ENCODE measurements at places on chromosomes 12 and 14.

- no peak for DNase-seq
Measured at GRCh38 chr12:29552994-29553748, 55.7 kb upstream of the OVCH1 start.

DNA sequence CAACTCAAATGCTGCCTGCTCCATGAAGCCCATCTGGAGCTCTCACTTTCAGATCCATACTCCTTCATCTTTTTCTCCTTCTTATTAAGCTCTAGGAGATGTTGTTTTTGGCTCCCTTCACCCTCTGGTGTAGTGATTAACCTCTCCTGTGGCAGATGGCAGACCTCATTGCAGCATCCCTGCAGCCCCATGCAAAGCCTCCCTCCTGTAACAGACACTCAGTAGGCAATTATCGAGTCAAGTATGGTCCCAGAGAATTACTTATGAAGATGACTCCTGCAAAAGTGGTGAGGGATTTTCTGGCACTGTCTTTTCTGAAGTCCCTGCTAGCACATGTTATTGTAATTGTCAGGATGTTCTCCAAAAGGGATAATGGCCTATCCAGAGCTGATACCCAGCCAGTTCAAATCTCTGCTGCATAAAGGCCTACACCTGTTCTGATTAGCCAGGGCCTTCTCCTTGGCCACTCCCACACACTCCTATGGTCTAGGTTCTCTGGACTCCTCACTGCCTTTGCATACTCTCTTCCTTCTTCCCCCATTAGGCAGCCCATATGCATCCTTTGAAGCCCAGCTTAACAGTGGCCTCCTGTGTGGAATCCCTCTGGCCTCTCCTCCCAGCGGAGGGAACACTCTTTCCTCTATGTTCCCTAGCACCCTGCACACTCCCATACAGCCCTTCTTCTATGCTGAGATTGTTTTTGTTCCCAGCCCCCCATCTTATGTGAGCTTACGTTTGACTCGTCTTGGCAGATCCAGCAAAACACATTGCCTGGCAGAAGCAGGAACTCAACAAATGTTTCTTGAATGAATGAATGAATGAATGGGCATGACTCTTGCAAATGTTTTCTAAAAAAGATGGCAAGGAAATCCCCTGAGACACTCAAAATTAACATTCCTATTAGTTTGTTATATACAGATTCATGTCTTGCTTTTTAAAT lies 43.9 kb upstream of the MDM1 start:
- no peak for DNase-seq

DNA sequence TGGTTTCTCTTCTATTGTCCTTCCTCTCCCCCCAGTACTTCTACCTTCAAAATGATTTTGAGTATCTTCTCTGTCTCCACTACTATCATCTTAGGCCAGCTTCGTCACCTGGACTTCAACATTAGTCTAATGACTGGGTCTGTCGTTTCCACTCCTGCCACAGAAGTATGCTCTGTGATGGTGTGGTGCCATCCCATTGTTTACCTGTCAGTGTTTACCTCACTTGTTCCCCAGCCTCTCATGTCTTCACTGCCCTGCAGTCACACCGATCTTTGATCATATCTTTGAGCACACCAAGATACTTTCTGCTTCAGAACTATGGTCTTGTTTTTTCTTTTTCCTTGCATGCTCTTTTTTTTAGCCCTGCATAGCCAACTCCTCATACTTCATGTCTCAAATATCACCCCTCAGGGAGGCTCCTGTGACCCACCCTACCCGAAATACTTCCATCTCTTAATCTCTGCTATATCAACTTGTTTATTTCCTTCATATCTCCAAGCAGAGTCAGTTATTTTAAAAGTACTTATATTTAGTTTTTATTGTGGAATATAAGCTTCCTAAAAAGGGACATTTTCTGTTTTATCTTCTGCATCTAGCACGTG lies 60.4 kb downstream of the ANO6 start:
- no peak for DNase-seq

DNA sequence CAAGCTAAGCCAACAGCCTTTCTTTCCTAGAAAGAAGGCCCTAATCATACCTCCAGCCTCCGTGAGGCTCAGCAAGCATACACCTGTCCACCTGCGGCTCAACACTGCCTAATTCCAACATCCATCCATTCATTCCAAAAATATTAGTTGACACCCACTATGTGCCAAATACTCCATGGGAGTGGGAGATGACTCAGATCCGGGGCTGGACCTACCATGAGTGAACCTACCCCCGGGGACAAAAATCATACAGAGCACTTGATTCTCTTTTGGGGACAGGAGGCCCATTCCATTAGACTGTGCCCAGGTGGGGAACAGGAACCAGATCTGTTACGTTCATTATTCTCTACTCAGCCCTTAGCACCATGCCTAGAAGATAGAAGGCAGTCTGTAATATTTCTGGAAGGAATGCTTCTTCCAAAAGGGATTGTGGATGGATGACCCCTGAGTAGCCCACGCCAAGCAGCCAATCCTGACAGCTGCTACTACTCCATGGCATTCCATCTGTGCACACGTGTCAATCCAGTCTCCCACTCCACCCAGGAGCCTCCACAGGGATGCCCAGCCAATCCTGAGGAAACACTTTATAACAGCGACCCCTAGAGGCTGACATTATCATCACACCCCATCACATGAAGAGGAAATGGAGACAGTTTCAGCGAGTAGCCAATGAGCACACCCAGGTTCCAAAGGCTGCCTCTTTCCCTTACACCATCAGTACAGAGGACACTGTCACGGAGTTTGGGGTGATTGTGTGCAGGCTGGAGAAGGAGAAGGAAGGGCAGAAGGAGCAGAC lies 170.7 kb downstream of the ESRRB start:
- no peak for DNase-seq

- no peak for DNase-seq
Measured at GRCh38 chr14:99667821-99668220, 16.3 kb upstream of the CYP46A1 start.

DNA sequence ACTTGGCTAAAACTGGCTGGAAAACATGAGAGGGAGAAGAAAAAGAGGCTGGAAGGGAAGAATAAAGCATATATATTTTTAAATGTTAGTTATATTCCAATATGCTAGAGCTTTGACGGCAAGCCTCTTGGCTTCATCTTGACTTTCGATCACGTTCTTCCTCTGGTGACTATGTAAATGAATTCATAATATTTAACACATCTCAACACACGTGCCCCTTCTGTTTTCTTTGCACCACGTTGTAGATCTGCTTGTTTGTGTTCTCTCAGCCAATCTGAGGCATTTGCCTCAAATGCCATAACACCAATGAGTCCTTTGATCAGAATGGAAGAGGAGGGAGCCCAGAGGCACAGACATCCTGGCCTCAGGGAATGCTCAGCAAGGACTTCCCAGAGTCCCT lies 45.4 kb upstream of the TRIM9 start:
- DNase-seq = no peak

- peak; percentile 66 for DNase-seq
Measured at GRCh38 chr12:52082988-52083637, 3.6 kb downstream of the SMIM41 start.

GRCh38 chr12:121145221-121145620 lies 12.5 kb downstream of the P2RX7 start:
- DNase-seq = peak; percentile 29

GRCh38 chr12:25584596-25584995 lies 31.5 kb upstream of the LMNTD1 start:
- no peak for DNase-seq

DNA sequence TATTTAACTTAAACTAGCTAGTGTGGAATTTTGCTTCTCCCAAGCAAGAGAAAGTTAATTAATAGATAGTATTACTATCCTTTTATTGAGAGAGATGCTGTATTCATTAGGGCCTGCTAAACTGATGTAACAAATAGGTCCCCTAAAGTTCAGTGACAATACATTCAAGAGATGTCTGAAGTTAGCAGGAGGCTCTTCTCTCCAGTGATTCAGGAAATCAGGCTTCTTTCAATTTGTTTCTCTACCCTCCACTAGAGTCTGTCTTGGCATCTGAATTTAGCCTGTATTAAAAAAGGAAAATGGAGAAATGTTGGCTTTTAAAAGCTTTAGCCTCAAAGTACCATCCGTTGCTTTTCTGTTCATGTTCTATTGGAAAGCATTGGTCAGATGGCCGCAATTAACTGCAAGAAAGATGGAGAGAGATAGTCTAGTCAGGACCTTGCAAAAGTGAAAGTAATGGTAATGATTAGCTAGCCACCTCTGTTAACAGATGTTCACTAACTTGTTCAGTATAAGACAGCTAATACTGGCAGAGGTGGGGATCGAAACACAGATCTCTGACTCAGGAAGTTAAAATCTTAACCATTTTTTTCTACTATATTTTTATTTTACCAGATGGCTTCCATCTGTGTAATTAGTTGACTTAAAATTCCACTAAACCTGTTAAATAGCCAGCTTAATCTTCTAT lies 786.8 kb downstream of the TMTC2 start:
- DNase-seq = no peak

- DNase-seq = no peak
Measured at GRCh38 chr14:31068235-31068634, 42.1 kb upstream of the STRN3 start.

- DNase-seq = no peak
Measured at GRCh38 chr14:30541318-30541717, 17.6 kb upstream of the G2E3 start.

- no peak for DNase-seq
Measured at GRCh38 chr12:112762753-112763152, 28.8 kb upstream of the RPH3A start.

DNA sequence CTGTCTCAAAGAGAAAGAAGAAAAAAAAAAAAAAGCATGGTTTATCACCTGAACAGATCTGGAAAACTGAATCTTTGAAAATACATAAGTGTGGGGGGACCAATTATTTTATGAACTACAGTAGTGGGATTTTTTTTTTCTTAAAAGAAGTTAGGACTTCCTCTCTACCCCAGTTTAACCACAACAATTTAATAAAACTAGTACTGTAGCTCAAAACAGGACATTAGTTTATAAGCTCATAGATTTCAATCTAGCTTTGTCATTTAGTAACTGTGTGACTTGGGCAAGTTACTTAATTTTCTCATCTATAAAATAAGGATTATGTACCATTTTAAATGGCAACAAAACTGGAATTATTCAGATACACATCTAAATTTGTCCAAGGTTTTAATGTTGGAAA lies 23.5 kb upstream of the ARID4A start:
- no peak for DNase-seq

DNA sequence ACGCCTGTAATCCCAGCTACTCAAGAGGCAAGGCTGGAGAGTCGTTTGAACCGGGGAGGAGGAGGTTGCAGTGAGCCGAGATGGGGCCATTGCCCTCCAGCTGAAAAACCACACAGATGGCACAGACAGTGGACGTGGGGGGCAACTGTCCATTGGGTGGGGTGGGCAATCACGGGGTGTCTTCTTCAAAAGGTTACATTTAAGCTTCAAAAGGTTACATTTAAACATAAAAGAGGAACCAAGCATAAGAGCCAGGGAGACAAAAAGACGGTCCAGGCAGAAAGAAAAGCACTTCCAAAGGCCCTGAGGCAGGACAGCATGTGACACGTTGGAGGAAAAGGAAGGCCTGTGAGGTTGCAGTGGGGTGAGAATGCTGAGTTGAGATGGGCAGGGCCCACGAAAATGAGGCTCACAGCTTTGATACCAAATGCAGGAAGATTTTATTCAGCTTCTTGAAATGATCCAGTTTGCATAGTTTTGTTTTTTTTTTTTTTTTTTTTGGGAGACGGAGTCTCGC lies 10.7 kb downstream of the SCARB1 start:
- no peak for DNase-seq

GRCh38 chr12:15545334-15545733 lies 223.0 kb downstream of the PTPRO start:
- no peak for DNase-seq

GRCh38 chr14:79421811-79422210 lies 789.5 kb downstream of the DIO2 start:
- DNase-seq = no peak

GRCh38 chr12:49870501-49871262 lies 27.8 kb upstream of the BCDIN3D start:
- DNase-seq = no peak

DNA sequence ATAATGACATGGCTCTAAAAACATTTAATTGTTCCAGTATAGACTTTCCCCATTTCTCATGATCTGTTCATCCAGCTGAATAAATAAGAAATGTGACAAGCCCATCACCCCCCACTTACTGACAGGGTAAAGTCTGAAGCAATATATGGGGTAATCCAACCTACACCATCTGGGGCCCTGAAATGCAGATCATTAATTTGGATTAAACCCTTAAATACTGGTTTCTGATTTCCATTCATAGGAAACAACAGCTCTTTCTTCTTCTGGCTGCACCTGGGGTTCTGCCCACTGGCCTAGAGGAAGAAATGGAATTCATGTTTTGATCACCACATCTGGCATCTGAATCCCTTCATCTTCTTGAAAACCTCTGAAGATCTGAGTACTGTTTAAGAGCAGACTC lies 39.3 kb upstream of the ACSM4 start:
- no peak for DNase-seq
